Smooth muscle cell of the coronary artery (primary cell): ENCODE measurements at places on chromosomes 7 and 10. TPM values are rescaled to one million over a fixed set of nuclear protein-coding genes. Genes with fewer than 3 reads are reported as not detected.

Gene CDK1
- 0.12 and 10.9 TPM in 2 replicates for total RNA-seq

Gene MMD2
- not detected in 2 replicates for total RNA-seq

Gene MOGAT3
- not detected in 2 replicates for total RNA-seq

Gene CLDN15
- 1.6 and 3.0 TPM in 2 replicates for total RNA-seq

Gene DDX50
- total RNA-seq = 56.1 and 59.9 TPM in 2 replicates

Gene MYH16
- 0.08 TPM in 1 of 2 replicates, not detected in the other for total RNA-seq

Gene ZNF32
- total RNA-seq = 26.5 and 36.9 TPM in 2 replicates

Gene MBLAC1
- total RNA-seq = 1.4 and 2.2 TPM in 2 replicates

Gene ZNF736
- 7.2 and 10.1 TPM in 2 replicates for total RNA-seq

Gene FKBP6
- 0.12 TPM in 1 of 2 replicates, not detected in the other for total RNA-seq

Gene GIMAP5
- total RNA-seq = 0.08 and 0.12 TPM in 2 replicates

Gene CHAT
- total RNA-seq = not detected in 2 replicates
